ENCODE measurements at places on chromosomes 12 and 14.

GRCh38 chr12:64181430-64182291, 40.4 kb downstream of the KICS2 start:
- peak; percentile 20 for DNase-seq

GRCh38 chr12:14562279-14562678, 5.4 kb downstream of the PLBD1 start:
- DNase-seq: no peak

GRCh38 chr12:29980304-29980703, 196.6 kb upstream of the TMTC1 start:
- DNase-seq: no peak

GRCh38 chr12:45680362-45680761, 49.1 kb upstream of the ARID2 start:
- DNase-seq: no peak

GRCh38 chr12:47828008-47828975, 8.6 kb upstream of the HDAC7 start:
- no peak for DNase-seq

- no peak for DNase-seq
Observed at GRCh38 chr12:2651068-2651965, 143.5 kb upstream of the FKBP4 start.

DNA sequence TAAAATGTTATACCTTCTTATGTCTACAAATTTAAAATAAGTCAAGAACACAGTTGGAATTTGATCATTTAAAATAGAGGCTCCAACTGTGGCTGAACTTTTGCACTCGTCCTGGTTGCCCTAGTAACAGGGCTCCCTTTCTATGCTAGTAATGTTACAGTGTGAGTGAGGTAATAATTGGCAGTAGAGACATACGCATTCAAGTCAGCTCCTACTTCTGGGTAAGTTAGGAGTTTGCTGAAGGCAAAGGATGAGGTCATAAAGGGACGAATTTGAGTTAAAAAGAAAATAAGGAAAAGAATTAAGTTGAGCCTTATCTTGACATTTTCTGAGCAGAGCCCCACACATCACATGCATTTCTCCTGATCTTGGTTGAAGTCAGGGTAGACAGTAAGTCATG, 129.1 kb downstream of the TMEM117 start:
- DNase-seq: no peak

DNA sequence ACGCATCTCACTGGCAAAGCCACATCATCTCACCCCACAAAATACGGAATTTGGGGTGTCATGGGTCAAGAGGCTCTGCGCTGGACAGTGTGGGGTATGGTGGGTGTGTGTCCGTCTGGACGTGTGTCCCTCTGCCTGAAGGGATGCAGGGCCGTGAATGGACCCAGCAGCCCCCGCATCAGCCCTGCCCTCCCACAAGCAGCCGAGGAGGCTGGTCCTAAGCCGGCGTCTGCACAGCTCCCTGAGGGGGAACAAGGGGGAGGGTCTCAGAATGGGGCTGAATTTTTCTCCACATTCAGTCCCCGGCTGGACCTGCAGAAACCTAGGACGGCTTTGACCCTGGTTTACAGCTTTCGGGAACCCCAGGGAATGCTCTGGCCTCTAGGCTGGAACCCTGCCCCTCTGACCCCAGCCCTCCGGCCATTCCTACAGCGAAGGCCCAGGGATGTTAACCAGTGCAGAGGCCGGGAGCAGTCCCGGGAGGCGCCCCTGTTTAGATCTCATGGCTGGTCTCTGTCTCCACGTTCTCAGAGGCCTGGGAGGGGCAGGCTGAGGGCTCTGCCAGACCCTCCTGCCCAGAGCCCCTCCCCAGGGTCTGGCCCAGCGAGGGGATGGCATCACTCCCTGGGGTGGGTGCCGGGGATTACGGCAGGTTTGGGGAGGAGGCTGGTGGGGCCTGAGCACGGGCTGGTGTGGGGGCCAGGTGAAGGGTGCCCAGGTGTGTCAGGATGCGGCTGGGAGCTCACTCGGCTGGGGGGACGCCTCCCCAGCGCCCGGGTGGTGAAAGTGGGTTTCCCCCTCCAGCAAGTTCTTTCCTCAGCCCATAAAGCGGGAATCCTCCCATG, 156.5 kb upstream of the C14orf180 start:
- DNase-seq: no peak

- peak; percentile 25 for DNase-seq
Observed at GRCh38 chr12:128387811-128388422, 120.9 kb downstream of the TMEM132C start.

DNA sequence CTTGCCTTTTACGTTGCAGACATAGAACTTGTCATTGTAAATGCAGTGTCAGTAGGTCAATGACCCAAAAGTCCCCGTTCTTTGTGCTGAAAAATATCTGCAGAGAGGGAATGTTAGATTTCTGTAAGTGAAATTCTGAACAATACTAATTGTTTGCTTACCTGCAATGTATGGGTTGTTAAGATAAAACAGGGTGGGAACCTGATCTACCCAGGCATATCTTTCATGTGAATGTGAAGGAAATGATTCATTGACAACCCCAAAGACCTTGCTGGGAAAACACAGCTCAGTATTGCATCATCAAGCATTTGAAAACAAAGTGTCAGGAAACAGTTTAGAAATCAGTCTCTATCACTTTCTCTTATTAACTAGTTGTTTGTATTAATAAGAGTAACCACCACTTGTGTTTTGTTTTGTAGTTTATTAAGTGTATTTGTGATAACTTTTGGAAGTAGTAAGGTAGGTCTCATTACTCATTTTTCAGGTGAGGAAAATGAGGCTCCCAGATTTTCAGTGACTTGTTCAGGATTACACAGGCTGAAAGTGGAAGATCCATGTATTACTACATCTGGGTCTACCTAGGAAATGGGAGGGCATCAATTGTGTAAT, 57.9 kb upstream of the SLC38A2 start:
- DNase-seq: no peak

- DNase-seq: no peak
Observed at GRCh38 chr12:10939163-10939562, at the start of gene TAS2R14. Gene TAS2R14, minus strand, starts transcription at chr12:10939263. Its CDS starts 56 bp downstream, at chr12:10939207.

DNA sequence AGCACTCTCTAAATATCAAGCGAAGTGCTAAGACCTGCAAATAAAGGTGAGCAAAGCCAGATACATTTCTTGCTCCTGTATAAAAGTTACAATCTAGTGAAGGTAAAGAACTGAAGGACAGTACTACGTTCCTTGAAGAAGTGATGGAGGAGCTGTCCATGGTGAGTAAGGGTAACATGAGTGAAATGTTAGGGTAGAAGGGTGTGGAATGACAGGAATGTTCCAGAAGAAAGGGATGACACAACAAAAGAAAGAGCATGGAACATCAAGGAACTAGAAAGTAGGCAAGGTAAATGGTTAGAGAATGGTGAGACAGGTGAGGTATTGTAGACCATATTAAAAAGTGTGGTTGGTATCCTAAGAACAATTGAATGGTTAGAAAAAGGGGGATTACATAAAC, 272.4 kb downstream of the ACSS3 start:
- no peak for DNase-seq

DNA sequence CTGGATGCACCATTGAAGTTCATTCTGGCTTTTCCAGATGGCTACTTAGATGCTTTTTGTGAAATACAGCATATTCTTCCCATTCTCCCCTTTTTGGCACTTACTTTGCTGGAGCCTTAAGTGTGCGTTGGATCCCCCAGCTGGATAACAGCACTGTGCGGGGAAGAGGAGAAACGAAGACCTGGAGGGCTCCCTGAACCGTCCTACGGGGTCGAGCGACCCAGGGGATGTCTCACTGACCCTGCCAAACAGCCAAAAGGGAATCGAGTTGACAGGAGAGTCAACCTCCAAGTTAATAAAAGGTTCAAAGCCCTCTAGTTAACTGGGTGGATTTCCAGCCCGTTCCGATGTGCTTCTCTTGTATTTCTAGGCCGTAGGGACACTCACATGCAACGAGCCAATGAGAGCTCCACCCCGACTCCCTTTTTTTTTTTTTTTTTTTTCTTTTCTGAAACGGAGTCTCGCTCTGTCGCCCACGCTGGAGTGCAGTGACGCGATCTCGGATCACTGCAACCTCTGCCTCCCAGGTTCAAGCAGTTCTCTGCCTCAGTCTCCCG, 1.0 kb upstream of the CAMKK2 start:
- peak; percentile 42 for DNase-seq

DNA sequence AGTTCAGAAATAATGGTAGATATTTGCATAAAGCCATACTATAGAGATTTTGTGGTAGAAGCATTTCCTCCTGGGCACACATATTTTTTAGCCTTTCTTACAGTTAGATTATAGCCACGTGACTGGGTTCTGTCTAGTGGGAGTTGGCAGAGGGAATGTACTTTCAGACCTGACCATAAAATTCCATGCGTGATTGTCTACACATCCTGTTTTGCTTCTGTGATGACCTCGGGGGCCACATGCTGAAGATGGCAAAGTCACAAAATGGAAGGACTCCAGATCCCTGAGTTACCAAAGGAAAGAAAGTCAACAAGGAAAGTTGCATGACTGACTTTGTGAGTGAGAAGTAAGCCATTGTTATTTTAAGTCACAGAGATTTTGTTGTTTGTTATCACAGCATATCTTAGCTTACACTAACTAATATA, 14.6 kb upstream of the MIA2 start:
- DNase-seq: no peak

GRCh38 chr12:93230326-93230720, 147.4 kb upstream of the NUDT4 start:
- DNase-seq: no peak

DNA sequence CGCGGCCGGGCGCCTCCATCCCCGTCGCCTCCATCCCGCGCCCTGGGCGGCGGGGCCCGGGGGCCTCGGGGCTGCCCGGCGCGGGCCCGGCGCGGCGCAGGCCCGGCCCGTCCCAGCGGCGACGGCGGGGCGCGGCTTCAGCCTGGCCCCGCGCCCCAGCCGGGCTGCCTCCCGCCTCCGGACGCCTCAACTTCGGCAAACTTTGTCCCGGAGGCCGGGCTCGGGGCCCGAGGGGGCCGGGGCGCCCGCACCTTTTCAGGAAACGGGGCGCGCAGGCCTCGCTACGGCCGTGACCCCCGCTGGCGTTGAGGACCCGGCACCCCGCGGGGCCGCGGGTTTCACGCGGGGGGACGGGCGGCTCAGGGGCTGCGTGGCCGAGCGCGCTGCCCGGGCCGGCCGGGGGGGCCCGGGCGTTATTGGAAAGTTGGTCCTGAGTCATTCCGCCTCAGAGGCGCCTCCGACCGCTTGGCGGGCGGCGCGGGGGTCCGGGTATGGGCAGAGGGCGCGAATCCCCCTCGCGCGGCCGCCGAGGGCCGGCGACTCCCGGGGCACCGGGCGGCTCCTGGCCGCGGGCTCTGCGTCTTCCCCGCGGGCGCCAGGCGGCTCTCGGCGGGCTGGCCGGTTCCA, 575 bp downstream of the TRAF3 start:
- no peak for DNase-seq

DNA sequence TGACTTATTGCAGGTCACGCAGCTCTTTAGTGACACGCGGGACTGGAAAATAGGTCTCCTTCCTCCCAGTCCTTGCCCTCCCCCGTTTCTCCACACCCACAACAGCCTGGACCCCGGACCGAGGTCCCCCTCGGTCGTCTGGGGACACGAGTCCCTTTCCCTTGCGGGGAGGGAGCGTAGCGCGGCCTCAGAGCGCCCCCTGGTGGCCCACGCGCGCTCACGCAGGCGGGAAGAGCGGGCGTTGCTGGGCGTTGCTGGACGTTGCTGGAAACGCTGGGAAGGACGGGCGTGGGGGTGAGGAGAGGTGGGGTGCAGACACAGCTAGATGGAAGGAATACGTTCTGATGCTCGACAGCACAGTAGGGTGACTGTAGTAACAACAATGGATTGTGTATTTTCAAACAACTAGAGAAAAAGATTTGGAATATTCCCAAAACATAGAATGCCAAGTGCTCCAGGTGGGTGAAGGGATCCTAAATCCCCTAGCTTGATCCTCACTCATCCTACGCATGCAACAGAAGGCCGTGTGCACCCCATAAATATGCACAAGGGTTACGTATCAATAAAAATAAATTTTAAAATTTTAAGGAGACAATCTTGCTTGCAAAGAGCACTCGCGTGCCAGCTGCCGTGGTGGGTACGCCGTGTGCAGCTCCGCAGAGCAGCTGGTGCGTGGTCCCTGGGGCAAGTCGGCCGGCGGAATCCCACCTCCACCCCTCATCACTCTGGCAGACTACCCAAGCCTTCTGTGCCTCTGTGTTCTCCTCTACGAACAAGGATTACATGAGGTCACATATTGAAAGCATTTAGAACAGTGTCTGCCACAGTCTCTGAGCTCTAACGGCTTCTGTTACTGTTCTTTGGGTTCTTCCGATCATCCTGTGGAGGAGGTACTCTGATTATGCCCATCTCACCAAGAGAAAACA, 87.4 kb downstream of the B4GALNT3 start:
- DNase-seq: peak; percentile 44

DNA sequence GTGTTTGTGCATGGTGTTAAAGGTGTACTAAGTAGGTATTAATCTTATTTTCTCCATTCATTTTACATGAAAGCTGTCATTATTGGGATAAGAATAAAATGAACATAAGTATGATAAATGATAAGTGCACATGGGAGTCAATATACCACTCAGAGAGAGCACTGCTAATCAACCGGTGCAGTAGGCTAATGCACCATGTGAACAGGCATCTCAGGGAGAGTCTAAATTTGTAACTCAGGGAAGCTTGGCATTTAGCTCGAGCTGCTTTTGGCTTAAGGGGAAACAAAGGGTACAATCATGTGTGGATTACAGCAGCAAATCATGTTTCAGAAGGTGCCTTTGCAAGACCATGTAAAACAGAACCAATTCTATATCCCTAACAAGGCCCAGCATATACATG, 127.4 kb downstream of the MGST1 start:
- no peak for DNase-seq

DNA sequence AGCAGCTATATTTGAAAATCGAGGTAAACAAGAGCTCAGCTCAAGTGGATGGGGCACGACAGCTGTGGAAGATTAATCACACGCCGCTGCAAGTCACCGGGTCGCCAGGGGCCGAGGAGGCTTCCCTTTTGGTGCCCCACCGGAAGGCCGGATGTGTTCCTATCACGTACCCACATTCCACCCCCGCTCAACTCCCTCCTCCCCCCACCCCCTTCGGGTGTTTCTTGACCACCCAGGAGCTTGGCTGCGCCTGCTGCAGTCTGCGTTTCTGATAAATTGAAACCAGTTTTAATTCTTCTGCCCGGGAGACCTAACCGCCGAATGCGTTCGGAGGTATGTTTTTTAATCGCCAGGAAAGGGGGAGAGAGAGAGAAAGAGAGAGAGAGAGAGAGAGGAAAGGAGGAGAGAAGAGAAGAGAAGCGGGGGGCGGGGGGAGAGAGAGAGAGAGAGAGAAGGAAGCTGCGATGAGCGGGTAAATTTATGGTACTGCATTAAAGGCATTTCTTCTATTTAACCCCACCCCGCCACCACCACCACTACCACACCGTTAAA, 1.8 kb downstream of the SLC8A3 start:
- DNase-seq: peak; percentile 3

Measured in amygdala (tissue), 56 donors.